ENCODE measurements at places on chromosomes 6 and 20.

GRCh38 chr6:14086701-14087100 is 30.9 kb upstream of the CD83 start:
- DNase-seq: no peak

DNA sequence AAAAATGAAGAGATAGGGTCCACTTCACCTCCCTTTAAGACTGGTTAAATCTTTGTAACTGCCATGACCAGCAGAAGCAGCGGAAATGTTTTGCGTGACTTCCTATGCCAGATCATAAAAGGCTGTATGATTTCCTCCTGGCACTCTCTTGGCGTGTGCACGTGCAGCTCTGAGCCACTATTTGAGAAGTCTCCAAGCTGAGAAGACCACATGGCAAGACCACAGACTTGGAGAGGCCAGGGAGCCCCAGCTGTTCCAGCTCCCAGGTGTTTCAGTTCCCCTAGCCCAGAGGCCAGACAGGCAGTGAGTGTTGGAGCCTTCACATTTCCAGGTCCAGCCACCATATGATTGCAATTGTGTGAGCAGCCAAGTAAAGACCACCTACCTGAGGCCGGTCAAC is 259.3 kb upstream of the RIN2 start:
- DNase-seq: no peak

DNA sequence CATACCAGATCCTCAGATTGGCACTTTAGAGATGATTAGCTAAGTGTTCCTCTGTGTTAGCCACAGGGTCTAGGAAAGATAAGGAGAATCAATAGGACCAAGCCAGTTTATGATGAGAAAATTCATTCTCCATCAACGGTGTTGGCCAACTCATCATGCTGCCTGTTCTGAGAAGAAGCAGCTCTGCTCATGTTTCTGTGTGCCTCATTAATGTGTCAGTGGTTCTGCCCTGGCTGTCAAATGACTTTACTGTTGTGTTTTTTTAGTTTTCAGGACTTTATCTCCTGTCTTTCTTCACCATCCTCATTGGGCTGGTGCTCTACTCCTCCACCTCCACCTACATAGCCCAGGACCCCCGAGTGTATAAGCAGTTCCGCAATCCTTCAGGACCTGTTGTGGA is 234.3 kb upstream of the PLN start:
- DNase-seq: no peak

GRCh38 chr20:35972462-35972861 is 4.1 kb downstream of the CNBD2 start:
- DNase-seq: no peak

GRCh38 chr6:111900735-111901134 is 27.5 kb upstream of the FYN start:
- no peak for DNase-seq

- no peak for DNase-seq
Measured at GRCh38 chr6:130529569-130530149, 163.8 kb downstream of the TMEM200A start.

- DNase-seq: no peak
Measured at GRCh38 chr20:33848391-33848790, 37.2 kb downstream of the CHMP4B start.

- DNase-seq: no peak
Measured at GRCh38 chr6:134723081-134723871, 226.6 kb downstream of the ALDH8A1 start.

- no peak for DNase-seq
Measured at GRCh38 chr6:107264357-107264840, 149.1 kb upstream of the BEND3 start.

- no peak for DNase-seq
Measured at GRCh38 chr20:61325718-61326117, 73.7 kb downstream of the CDH4 start.

- DNase-seq: no peak
Measured at GRCh38 chr6:42889815-42890214, 10.4 kb downstream of the RPL7L1 start.

- DNase-seq: no peak
Measured at GRCh38 chr6:47134476-47135189, 92.5 kb upstream of the ADGRF1 start.

- DNase-seq: no peak
Measured at GRCh38 chr6:133992992-133993680, 40.1 kb downstream of the TBPL1 start.

All from GM06990 (cell line).